NCI-H1694 treated with DMSO at 0.1 percent for 48 hours (cell line): ENCODE measurements at places on chromosomes 1 and 21.

DNA sequence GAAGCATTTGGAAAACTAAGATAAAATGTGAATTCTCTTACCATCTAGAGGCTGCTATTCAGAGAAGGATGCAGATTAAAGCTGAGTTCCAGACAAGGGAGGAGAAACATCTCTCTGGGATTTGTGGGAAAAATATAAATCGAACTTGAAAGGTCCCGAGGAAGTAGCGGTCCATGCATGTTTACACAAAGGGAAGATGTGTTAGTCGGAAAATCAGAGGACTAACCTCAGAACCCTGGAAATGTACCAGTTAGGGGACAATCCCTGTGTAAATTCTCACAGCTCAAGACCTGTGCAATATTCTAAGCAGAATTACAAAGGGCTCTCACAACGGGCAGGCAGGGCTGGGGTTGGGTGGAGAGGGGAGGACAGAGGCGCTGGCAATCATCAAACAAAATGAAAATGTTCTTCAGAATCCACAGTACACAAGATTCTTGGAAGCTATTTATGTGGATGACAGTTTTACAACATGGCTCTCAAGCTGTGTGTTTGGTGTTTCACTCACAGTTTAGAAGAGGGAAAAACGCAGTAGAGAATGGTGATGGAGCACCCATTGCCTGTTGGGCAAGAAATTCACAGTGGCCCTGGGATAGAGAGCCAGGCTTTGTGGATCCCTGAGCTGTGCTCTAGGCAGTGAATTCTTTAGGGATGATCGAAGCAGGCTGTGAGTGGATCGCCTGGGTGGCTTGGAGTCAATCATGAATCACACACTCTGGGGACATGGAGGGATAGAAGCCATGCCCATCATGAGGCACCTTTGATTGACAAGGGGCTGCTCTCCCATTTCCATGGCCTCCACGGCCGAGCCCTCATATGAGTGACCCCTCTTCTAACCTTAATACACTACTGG is 47.6 kb downstream of the KCNJ6 start:
- DNase-seq = peak; percentile 35

GRCh38 chr1:36153476-36153875 is 2.5 kb upstream of the MAP7D1 start:
- no peak for DNase-seq

DNA sequence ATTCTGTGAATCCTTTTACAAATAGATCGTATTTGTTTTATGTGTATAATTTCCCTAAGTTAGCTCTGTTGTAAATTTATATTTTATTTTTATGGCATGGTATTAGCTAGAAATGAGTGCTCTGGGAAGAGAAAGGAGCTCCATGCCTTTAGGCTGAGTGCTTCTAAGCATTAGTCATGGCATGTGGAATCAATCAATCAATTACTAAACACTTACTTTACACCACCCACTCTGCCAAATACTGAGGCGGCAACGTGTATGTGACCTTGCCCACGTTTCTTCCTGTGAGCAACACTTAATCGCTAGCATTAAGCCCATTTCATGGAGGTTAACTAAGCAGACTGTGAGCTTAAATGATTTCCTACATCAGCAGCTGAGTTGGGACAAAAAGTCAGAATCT is 7.2 kb upstream of the BECN2 start:
- DNase-seq = no peak

DNA sequence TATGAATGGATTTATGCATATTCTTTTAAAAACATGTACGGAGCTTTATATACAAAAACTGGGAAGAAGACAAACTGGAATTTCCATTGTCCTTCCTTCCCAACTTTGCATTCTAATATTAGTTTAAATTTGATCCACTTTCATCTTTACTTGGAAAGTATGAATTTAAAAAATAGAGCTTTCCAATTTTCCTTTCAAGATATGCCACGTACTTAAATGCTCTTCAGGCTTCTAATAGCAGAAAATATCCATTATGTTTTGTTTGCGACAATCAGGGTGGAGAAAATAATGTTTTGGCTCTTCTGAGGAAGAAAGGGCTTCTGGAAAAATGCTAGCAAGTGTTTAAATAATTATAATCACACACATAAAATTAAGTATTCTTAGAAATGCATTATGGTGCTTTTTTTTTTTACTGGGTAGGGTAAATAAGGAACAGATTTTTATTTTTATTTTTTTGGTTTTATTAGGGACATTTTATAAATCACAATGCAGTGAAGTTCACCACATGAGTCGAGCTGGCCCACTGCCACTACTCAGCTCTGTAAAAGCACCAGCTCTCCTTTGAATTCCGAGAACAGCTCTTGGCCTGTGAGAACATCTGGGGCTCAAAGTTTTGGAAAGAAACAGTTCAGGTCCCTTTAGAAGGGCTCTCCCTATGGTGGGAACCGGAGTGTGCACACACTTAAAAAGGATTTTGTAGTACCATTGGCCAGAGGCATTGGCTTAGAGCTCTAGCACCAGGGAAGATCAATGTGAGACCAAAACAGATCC is 287.4 kb upstream of the LYPLAL1 start:
- no peak for DNase-seq

DNA sequence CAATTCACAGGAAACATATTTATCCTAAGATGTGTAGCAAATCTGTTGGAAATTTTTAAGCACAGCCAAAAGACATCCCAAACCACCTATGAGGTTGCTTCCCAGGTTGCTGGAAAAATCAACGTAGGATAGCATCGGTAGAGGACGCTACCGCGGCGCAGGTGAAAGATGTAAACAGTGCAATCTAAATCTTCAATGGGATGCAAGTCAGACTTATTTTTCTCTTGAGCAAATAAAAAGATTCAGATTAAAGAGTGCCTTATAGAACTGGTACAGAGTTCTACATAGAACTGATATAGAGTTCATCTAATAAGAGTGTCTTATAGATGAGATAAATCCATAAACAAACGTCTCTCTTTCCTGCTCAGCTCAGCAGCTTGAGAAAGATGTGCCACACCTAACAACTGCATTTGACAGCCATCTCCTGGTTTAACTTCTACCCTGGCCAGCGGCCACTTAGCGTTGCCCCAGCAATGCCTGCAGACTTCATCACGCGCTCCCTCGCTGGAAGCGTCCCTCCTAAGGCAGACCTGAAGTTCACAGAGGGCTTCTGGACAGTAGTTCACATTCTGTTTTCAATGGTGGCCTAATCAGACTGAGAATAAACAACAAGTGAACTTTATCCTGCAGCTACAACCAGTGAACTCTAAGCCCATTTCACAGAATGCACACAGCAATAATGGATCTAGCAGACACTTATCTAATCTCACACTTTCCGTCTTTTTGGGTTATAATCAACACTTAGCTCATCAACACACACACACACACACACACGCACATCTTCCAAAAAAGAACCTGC is 164.5 kb downstream of the TOMM20 start:
- no peak for DNase-seq

DNA sequence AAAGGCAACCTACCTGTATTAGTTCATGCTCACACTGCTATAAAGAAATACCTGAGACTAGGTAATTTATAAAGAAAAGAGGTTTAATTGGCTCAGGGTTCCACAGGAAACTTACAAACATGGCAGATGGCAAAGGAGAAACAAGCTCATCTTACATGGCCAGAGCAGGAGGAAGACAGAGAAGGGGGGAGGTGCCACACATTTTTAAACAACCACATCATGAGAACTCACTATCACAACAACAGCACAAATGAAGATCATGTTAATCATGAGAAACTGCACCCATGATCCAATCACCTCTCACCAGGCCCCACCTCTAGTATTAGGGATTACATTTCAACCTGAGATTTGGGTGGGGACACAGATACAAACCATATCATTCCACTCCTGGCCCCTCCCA is 90.6 kb upstream of the KCTD3 start:
- no peak for DNase-seq

GRCh38 chr1:160662910-160663309 is 16.1 kb upstream of the SLAMF1 start:
- no peak for DNase-seq

DNA sequence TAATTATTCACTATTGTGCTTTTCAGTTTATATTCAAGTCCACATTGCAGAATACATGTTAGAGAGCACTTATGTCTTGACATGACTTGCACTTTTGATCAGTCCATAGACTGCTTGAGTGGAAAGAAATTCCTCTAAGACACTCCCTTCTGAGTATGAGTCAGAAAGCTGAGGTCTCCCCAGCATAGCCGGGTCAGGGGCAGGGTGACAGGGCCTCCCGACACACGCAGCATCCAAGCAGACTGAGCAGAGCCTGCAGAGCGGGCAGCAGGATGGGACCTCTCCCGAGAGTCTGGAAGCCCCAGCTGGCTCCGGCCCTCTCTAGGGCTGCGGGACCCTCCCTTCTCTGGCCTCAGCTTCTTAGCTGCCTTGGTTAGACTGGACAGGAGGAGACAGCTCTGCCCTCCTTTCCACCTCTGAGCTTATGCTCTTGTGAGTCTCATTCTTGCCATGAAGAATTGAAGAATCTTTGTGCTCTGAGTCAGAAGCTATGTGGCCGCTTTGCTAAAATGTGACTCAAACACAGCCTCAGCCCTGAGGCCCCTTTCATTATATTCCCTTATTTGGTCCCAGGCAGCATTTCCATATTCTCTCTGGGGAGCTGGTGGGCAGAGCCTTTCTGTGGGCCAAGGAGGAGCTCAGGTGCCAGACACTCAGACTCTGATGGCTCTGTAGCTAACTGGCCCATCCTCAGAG is 11.2 kb upstream of the CAPN2 start:
- no peak for DNase-seq

DNA sequence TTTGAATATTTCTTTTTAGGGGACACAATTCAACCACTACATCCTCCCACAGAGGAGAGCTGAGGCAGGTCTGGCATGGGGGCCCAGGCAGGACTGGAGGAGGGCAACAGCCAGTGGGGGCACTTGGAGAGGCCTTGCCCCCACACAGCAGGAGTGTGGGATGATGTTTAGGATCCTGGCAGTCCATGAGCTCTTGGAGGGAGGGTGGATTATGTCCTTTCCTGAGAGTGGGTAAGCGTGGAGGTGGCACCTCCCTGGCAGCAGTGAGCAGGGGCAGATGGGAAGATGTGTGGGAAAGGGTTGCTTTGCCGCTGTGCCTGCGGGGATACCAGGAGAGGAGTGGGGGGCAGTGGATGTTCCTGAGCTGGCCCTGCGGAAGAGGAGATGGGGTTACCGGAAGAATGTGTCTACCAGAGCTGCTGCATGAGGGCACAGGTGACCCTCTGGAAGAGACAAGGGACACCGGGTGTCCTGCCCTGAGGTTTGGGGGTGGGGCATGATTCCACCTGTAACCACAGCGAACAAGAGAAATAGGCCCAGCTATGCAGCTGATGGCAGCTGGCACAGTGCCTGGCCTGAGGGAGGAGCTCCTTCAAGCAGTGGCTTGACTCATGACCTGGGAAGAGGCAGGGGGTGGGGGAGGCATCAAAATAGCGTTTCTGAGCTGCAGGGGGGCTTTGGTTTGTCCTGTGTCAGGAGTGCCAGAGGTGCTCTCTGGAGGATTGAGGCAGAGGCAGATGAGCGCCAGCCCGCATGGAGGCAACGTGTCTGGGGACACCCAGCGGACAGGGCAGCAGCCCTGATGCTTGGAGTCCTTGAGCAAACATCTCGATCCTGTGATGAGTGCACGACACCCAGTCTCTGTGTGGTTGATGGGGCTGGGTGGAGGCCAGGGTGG is 123.9 kb upstream of the TMPRSS2 start:
- DNase-seq = no peak

DNA sequence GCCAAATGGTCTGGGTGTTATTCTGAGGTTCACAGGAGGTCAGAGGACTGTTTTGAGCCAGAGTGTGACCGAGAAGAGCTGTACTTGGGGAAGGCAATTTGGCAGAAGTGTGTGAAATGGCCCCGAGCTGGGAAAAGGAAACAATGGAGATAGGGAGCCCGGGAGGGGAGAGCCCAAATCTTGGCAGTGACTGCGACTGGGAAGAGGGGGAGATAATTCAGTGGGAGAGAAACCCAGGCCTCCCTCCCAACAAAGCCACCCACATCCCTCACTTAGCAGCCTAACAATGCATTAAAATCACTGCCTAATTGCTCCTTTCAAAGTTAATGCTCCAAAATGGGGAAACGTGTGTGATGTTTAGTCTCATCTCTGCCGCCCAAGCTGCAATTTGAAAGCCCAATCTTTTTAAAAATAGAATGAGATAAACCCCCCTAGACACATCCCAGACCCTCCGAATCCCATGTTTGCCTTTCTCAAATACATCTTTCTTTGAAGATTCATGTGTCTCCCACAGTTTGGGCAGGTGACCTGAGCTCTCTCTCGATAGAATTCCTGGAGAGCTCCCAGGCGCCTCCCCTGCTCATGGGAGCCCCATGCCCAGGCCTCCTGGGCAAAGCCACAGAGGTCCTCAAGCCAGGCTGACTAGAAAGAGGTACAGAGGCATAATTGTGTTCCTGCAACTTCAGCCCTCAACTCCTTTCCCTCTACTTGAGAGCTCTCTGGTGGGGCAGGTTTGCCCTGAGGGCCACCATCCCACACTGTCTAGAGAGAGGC is 17.3 kb downstream of the LRRC52 start:
- no peak for DNase-seq

DNA sequence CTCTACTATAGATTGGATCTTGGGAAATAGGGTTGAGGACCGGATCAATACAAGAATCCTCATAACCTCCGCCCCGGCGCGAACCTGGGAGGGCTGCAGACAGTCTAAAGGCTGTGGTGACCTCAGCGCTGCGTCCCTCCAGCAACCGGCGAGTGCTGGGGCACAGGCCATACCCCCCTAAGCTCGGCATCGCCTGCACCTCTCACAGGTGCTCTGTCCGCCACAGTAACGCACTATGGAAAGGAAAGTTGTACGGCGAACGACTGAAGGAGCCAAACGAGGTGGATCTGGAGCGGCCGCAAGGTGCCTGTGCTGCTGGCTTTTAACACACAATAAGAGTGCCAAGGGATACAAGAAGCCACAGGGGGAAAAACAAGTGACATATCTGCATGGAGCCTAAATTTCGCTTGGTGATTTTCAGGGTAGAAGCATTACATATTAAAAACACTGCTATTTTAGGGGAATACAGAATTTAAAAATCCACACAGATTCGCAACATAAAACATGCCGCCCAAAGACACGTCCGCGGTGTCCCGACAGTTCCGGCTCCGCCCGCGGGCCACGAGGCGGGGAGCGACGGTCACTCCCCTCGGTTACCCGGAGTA is 1.4 kb upstream of the RBM15 start:
- peak; percentile 80 for DNase-seq

GRCh38 chr1:113255038-113255719 is 135.1 kb upstream of the MAGI3 start:
- DNase-seq = no peak

- no peak for DNase-seq
These were observed 17.5 kb downstream of the TRAPPC10 start for GRCh38 chr21:44029460-44030087.

GRCh38 chr1:152394151-152394550 is 19.9 kb downstream of the CRNN start:
- no peak for DNase-seq
